ENCODE measurements at places on chromosomes 5 and 9.

GRCh38 chr5:64330728-64331231 is 165.1 kb downstream of the RNF180 start:
- DNase-seq: no peak

- no peak for DNase-seq
Observed at GRCh38 chr5:180097926-180098325, 26.4 kb upstream of the RNF130 start.

- DNase-seq: no peak
Observed at GRCh38 chr9:68961587-68961986, 52.3 kb downstream of the PRKACG start.

GRCh38 chr9:121399883-121400607 is 30.0 kb upstream of the STOM start:
- no peak for DNase-seq

DNA sequence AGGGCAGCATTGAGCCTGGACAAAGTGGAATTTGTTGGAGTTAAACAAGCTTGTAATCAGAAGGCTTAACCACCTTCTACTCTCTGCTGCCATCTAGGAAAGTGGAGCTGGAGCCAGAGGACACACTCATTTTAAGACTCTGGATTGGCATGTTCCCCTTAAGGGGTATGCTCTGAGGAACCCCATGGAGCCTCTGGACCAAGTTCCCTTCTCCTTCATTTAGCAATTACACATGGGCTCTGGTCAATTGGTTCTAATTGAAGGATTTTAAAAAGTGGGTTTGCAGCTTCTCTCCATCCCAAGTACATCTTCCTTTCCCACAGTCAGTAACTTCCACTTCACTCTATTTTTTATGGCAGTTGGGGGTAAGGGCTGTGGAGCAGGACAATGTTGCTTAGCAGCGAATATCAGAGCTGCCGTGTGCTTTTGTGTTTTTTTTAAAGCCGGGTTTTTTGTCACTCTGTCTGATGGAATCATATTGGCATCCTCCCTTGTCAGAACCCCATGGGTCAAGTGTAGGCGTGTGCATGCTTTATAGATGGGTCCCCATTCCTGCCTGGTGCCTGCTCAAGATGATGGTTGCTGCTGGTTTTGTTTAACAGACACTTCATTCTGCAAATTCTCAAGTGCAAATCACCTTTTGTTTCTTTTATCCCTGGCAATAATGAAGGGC is 330.7 kb upstream of the ADAMTSL1 start:
- no peak for DNase-seq

DNA sequence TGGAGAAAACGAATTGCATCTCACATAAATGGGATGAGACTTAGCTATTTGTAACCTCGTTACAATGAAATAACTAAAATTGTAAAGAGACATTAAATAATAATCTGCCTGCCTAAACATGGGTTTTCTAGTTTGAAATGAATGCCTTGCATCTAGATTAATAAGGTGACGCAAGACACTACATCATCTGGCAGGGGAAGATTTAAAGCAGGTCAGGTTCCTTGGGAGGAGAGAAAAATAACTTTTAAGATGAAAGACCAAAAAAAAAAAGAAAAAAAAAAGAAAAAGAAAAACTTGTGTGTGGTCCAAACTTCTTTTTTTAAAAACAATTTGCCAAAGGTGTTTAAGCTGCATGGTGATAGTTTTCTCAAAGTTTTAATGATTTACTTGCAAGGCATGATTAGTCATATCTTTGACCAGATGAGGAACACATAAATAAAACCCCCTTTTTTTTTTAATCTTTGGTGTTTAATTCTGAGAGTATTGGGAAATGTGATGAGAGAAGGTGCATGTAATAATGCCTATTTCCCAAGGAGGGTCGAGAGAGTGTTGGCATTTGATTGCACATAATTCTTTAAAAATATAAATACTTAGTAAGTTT is 122.9 kb upstream of the ADAMTSL1 start:
- DNase-seq: no peak

- DNase-seq: no peak
Observed at GRCh38 chr9:109652112-109652511, 127.9 kb upstream of the PALM2AKAP2 start.

GRCh38 chr9:133449760-133450159 is 10.0 kb upstream of the CACFD1 start:
- DNase-seq: no peak

DNA sequence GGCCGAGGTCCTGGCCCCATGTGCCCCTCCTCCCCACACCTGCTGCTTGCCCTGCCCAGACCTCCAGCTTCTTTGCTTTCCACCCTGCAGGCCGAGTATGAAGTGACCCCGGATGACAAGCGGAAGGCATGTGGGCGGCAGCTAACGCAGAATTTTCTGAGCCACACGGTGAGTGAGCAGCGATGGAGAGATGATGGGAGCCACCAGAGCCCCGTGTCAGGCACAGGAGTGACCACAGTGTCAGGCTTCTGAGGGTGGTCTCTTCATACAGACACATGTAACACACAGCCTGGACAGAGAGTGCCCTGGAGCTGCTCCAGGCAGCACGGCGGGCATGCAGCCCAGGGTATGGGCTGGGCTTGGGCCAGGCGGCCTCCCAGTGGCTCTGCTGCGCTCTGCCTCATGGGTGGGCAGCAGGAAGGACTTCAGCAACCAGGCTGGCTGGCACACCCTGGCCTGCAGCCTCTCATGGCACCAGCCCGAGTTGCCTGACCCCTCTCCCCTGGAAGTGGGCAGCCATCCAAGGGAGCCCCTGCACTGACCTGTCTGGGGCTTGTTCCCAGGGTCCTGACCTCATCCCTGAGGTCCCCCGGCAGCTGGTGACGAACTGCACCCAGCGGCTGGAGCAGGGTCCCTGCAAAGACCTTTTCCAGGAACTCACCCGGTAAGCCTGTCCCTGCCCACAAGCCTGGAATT is 5.8 kb downstream of the GRK6 start:
- DNase-seq: no peak

- DNase-seq: no peak
Observed at GRCh38 chr5:23367874-23368273, 139.5 kb upstream of the PRDM9 start.

- no peak for DNase-seq
Observed at GRCh38 chr5:170571281-170571731, 67.5 kb downstream of the KCNIP1 start.

DNA sequence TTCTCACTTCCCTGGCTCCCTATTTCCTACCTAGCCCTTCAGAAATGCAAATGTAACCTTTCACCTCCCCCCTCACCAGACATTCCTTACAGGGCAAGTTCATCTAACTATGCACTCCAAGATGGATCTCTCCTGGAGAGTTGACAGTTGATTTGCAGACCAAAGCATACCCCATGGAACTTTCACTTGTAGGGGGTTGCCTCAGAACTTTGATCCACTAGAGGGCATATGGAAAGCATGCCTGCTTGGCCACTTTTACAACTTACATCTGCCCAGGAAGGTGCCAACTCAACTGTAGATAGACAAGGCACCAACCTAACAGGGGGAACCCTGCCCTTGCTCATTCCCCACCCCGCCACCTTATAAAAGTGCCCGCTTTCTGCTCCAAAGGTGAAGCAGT is 187.8 kb downstream of the NXNL2 start:
- no peak for DNase-seq

DNA sequence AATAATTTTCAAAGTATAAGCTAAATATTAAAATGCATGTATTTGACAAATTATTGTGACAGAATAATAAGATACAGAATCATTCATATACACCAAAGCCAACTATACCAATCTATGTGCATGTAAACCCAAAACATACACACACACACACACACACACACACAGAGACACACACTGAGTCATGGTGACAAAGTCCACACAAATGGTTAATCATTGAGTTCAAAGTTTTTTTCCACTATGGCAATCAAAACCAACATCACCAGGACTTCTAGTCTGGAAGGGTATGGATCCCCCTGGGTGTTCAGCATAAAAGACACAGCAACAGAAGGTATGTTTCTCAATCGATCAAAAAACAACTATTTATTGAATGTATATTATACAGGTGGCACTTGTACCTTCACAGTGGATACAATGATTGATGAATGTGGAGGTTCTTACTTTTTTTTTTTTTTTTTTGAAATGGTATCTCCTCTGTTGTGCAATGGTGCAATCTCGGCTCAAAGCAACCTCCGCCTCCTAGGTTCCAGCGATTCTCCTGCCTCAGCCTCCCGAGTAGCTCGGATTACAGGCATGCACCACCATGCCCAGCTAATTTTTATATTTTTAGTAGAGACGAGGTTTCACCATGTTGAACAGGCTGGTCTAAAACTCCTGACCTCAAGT is 137.0 kb downstream of the PDE4D start:
- DNase-seq: no peak

GRCh38 chr9:126162611-126163381 is 163.8 kb upstream of the MVB12B start:
- no peak for DNase-seq

- no peak for DNase-seq
Observed at GRCh38 chr9:84736536-84736935, 67.0 kb downstream of the NTRK2 start.

DNA sequence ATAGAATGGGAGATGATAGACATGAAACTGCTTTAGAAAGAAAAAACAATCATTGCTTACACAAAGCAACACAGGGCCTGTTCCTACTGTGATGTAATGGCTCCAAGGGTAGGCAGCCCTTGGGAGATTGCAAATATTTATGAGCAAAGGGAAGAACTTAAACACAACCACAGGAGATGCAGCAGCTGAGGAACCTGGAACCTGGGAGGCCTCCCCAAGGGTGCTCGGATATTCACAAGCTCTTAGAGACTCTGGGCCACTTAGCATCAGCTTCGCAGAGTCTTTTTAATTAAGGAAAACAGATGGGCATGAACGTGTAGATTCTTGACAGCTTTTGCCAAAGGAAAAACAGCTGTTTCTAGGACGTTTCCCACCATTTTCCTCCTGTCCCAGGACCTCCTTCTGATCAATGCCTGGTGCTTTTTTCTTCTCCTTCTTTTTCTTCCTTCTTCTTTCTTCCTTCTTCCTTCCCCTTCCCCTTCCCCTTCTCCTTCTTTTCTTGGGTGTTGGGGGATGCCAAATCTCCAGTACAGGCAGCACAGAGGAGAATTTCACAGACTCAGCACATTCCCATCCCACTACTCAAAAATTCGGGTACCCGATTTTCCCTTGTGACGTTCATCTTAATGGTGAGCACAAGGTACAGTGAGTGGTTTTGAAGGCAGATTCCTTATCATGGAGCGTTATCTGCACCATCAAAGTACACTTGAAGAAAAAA is 28.1 kb upstream of the TCF7 start:
- DNase-seq: no peak

- no peak for DNase-seq
Observed at GRCh38 chr9:22107202-22108045, 98.3 kb upstream of the CDKN2B start.

DNA sequence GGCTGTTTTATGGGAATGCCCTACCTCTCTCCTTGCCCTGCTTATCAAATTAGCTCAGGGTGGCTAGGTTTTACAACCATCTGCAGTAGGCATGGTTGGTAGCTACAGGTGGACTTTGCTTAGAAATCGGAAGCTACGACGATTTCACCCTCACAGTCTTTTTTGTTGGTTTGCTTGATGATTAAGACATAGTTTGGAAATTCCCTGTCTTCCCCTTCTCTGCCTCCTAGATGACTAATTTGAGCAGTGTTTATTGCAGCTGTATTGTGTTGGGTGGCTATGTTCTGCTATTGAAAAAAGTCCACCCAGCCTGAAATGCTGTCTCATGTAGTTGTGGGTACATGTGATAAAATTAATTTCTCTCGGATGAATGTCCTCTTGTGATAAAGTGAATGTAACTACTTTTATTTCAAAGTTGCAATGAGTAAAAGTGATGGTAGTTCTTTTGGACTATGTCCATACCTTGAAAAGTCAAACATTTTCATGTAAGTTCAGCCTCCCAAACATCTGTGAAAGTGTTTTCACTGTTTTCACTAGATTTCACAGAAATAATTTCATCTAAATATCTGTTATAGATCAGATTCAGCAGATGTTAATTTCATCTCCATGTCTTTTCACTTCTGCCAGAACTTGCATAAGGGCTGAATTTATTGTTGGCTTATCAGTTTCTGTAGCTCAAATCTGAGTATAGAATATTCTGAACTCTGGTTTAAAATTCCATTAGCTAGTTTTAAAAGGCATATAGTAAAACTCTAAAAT is 37.3 kb upstream of the FYB1 start:
- no peak for DNase-seq

- DNase-seq: no peak
Observed at GRCh38 chr5:54607006-54607405, 89.4 kb downstream of the SNX18 start.

DNA sequence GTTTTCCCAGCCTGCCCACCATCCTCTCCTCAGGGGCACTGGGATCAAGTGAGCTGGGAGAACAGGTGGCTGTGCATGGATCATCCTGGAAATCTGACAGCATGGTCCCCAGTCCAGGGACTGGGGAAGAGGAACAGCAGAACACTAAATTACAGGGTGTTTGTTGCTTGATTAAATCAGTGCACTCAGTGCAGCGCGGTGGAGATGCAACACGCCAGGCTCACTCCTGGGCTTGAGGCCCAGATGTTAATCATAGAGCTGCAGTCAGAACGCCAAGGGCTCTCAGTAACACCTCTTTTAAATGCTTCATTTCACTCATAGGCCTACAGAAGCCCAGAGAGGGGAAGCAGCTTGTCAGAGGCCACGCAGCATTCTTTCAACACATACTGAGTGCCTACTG is 14.2 kb upstream of the LARP1 start:
- DNase-seq: no peak

- no peak for DNase-seq
Observed at GRCh38 chr5:179310439-179311090, 34.7 kb downstream of the ADAMTS2 start.

DNA sequence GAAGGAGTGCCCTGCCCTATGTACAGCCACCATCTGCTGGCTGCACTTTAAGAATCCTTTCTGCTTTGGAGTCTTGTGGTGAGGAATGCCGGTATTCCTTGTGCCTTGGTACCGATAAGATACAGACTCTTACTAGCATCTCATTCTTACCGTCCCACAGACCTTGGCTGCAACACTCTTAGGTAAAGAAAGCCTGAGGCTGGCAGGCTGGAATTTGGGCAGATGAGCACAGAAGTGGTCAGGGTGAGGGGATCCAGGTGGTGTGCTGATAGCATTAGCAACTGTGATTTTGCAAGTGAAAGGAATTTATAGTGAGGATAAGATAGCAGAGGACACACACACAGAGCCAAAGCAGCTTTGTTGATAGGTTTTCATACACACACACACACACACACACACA is 198.1 kb downstream of the ENC1 start:
- DNase-seq: no peak

DNA sequence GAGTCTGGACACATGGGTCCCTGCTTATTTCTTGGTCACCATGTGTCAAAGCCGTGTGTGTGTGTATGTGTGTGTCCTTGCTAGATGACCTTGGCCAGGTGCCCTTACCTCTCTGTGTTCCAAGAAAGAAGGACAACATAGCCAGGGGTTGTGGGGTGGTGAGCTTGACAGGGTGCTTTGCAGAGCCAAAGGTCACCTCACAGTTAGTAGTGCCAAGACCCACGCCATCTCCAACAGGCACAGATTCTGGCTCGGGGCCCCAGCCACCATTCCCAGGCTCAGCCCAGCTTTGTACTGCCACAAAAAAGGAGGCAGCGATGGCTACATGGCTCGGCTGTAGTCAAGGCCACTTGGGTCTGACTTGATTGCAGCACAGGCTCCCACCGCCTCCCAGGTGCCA is 39.5 kb downstream of the CXXC5 start:
- DNase-seq: no peak

Data from activated CD4-positive, CD25-positive, alpha-beta regulatory T cell (primary cell).